ENCODE measurements at places on chromosomes 11 and 22.

- no peak for DNase-seq
Measured at GRCh38 chr11:96218006-96218405, 125.0 kb downstream of the MAML2 start.

DNA sequence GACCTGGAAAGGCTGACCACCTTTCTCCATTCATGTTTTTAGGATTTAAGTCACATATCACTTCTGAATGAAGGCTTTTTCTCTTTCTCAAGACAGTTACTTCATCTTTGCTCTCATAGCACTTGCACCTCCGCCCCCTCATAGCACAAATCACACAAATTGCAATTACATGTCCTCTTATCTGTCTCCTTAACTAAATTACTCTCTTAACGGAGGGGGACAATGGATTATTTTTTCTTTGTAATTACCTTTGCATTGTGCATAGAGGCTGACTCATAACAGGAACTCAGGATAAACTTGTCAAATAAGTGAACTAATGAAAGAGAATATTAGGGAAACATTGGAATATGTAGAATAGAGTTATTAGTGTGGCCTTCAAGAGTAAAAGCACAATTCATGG lies 94.7 kb downstream of the MUC15 start:
- DNase-seq, result no peak

DNA sequence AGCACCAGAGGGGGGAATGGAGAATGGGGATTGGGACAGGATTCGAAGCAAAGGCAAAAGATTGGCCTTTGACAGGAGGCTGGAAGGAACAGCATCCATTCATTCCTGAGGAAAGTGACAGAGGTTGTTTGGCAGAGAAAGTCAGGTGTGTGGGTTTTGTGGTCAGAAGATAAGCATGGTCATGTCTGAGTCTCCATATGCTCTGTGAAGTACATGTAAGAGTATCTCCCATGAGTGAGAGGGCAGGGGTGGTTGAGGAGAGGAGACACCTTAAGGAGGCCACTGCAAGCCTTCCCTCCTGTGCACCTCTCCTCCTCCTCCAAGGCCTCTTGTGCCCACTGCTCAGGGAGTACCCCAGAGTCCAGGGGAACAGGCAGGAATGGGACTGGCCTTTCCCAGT lies 1.9 kb upstream of the NLRP10 start:
- no peak for DNase-seq

DNA sequence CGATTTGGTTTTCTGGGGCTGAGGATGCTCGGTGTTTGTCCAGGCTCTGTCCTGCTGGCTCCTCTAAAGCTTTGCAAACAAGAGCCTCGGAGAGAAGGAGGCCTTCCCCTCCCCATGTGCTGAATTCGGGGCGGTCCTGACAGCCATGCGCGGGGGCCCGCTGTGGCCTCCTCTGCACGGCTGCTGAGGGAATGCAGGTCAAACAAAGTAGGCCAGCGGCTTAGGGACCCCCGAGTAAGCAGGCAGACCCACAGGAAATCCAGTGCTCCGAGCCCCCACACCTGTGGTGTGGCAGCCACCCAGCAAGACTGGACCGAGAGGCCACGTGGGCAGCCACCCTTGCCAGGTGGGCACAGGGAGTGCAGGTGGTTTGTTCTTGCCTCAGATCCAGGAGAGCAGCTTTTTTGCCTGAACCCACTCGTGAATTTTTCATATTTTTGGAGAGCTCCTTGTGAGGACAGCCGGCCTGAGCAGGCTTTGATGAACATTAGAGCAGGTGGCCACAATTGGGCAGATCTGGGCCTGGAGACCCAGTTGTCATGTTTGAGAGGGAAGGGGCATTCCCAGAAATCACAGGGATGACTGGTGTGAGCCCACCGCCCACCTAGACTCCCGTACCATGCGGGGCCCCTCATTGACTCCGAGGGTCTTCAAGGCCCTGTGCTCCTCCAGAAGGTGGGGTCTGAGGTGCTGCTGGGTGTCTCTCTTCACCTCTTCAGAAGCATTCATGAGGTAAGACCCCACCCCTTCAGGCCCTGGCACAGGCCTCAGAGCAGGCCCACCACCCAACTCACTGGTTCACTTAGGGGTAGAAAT lies 43.0 kb upstream of the KCNQ1OT1 start:
- no peak for DNase-seq

DNA sequence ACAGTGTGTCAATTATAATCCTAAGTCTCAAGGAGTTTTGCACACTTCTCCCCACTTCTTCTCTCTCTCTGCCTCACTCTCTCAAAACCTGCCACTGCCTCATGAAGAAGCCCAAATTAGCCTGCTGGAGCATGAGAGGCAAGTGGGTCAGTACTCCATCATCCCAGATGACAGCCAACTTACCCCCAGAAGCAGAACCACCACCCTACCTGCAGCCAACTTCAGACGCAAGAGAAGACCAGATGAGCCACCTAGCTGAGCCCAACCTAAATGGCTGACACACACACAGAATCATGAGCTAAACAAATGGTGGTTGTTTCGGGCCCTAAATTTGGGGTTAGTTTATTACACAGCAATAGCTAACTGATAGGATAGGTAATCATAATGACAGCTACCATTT lies 61.2 kb downstream of the CD82 start:
- DNase-seq, result no peak

DNA sequence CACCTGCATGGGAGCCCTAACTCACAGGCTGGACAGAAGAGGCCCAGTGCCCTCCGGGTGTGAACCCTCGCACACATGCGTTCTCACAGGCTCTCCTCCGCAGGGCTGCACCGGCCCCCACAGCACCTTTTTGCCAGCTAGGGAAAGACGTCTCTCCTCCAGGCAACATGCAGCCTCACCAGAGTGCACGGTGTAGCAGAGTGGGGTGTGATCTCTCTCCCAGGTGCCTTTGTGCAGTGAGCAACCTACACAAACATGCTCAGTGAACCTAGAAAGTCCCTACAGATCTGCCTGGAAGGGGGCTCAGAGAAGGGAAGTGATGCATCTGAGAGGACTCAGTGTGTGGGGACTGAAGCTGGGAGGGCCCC lies 3.7 kb upstream of the CARNS1 start:
- no peak for DNase-seq

DNA sequence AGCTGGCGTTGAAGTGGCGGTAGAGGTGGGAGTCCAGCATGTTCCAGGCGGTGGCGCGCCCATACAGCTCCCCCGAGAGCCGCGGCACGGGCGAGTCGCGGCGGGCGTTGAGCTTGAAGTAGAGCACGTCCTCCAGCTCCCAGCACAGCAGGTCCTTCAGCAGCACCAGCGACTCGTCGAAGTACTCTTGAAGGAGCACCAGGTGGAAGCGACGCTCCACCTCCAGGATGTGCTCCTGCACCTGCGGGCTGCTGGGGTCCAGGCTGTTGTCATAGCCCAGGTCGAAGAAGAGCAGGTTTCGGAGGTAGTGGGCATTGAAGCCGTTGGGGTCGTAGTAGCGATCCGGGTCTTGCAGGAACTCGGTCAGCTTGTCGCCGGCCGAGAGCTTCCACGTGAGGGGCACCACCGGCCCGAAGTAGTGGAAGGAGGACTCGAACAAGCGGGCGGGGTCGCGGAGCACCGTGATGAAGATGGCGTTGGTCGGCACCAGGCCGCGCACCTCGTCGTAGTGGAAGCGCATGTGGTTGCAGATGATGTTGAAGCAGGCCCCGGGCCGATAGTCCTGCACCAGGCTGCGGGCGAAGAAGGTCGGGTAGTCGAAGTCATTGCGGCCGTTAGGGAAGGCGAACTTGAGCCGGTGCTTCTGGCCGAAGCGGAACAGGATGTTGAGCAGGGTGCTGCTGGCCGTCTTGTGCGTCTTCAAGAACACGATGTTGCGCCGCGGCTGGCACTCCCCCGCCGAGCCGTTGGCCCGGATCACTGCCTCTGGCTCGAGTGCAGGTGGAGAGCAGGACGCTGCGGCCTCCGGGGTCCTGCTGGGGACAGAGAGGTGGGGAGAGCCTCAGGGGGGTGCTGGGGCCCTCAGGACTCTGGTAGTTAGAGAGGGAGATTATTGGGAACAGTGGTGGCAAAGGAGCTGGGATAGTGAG lies 9.0 kb upstream of the SEC14L6 start:
- no peak for DNase-seq

GRCh38 chr11:33291004-33291777 lies 34.0 kb downstream of the HIPK3 start:
- DNase-seq, result no peak

- no peak for DNase-seq
Measured at GRCh38 chr22:29146771-29147170, 58.9 kb upstream of the EMID1 start.

- no peak for DNase-seq
Measured at GRCh38 chr11:95501761-95502266, 270.8 kb upstream of the SESN3 start.

DNA sequence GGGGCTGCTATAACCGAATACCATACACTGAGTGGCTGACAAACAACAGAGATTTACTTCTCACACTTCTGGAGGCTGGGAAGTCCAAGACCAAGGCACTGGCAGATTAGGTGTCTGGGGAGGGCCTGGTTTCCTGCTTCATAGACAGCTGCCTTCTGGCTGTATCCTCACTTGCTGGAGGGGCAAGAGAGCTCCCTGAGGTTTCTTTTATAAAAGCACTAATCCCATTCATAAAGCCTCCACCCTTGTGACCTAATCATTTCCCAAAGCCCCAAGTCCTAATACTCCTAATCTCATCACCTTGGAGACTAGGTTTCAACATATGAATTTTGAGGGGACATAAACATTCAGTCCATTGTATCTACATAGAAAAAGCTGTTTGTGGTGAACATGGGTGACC lies 131.8 kb downstream of the KIRREL3 start:
- no peak for DNase-seq

GRCh38 chr22:17918840-17919239 lies 105.5 kb downstream of the MICAL3 start:
- no peak for DNase-seq

- DNase-seq, result no peak
Measured at GRCh38 chr11:112715056-112715455, 246.2 kb upstream of the NCAM1 start.

GRCh38 chr11:116510166-116510565 lies 262.6 kb downstream of the BUD13 start:
- no peak for DNase-seq

- no peak for DNase-seq
Measured at GRCh38 chr11:59115553-59115952, 8.5 kb downstream of the FAM111B start.

DNA sequence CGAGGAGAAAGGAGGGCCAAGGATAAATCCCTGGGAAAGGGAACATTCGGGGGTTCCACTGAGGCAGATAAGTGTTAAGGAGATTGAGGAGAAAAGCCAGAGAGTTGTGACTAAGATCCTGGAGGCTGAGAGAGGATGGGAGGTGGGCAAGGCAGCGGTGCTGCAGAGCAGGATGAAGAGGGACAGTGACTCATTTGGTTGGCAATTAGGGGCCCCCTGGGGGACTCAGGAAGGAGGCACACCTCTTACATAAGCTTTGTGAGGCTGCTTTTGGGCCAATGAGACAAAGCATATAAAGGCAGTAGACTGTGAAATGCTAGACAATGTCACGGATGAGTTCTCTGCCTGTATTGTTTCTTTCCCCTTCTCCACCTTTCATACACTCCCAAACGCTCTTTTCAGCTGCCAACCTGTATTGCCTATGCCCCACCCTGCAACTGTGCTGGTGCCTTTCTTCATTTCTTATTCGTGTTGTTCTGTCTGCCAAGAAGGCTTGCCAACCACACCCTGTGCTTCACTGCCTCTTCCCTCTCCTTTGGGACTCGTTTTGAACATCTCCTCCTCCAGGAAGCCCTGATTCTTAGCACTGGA lies 246.8 kb upstream of the KIRREL3 start:
- DNase-seq, result no peak

DNA sequence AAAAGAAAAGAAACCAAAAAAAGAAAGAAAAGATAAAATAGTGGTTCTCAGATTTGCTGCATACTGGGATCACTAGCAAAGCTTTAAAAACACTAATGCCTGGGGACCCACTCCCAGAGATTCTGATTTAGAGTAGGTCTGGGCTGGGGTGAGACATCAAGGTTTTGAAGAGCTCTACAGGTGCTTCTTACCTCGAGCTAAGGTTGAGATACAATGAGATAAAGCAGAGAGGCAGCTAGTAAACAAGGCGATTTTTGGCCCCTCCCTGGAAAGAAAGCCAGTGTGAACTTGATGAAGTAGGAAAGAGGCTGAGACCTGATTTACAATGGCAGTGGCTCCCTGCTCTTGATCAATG lies 327.6 kb upstream of the CCDC90B start:
- no peak for DNase-seq

- DNase-seq, result no peak
Measured at GRCh38 chr11:68300076-68300830, 12.1 kb upstream of the LRP5 start.
